ENCODE measurements at places on chromosomes 12 and 14. TPM values are rescaled to one million over a fixed set of nuclear protein-coding genes. Genes with fewer than 3 reads are reported as not detected.

DNA sequence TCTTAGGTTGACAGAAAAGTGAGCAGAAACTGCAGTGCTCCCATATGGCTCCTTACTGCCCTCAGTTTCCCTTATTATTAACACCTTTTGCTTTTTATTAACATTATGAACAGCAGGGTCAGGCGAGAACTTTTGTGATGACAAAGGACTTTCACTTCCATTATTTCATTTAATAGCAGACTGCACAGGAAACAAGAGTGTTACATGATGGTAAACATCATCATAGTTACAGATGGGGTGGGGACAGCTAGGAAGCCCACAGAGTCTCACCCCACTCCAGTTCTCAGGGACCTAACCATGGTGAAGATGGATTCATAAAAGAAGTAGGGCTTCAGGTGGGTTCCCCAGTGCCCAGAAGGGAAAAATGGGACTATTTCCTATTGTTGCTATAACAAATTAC is 110.1 kb upstream of the PELI2 start:
- no peak for DNase-seq

DNA sequence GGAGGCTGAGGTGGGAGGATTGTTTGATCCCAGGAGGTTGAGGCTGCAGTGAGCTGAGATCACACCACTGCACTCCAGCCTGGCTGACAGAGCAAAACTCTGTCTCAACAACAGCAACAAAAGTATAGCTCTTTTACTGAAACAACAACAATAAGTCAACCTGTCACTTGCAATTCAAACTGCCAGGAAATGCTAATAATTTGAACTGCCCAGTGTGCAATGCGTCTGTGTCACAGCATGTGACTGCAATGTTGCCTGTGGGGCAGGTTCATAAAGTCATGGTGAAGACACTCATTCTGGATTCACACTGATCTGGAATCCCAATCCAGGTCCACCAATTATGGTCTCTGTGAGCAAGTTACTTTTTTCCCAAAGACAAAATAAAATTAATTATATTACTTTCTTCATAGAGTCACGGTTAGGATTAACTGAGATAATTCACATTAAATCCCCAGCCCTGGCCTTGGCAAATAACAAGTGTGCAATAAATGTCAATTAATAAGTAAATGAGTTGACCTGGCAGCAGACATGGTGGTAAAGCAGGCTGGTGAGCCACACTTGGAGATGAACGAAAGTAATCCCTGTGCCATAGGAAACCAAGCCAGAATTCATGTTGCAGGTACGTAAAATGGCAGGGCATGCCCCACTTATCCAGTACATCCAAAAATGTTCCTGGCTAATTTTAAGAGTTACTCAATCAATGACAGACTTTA is 89.1 kb upstream of the CPSF6 start:
- DNase-seq: no peak

KRT74 gene
- not detected for polyA plus RNA-seq

GRCh38 chr14:70707138-70708038 is 65.7 kb downstream of the TTC9 start:
- DNase-seq: no peak

- DNase-seq: no peak
These were observed 27.0 kb upstream of the HIF1A start for GRCh38 chr14:61668282-61668681.

DNA sequence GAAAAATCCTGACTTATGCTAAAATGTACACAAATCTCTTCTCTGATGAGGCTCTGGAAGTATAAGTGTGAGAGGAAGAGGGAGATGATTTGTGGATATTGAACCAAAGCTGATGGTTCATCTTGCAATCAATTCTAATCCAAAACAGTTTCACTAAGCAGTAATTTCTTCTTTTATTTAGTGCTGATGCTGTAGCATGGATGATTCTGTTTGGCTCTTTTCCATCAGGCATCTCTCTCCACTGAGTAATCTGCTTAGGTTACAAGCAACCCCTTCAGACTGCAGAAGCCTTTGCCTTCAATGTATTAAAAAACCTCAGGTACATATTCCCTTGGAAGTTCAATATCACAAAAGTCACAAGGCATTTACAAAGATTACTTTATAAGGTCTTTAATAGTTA is 159.1 kb upstream of the CCDC198 start:
- DNase-seq: no peak
